Immature natural killer cell (primary cell): ENCODE measurements at places on chromosomes 2 and 18. TPM values are rescaled to one million over a fixed set of nuclear protein-coding genes. Genes with fewer than 3 reads are reported as not detected.
A peak's percentile ranks its signal among the peaks of the same experiment; 100 is the strongest.

The ZNF385B gene
- not detected for polyA plus RNA-seq

The ALS2 gene
- 7.3 TPM for polyA plus RNA-seq

DNA sequence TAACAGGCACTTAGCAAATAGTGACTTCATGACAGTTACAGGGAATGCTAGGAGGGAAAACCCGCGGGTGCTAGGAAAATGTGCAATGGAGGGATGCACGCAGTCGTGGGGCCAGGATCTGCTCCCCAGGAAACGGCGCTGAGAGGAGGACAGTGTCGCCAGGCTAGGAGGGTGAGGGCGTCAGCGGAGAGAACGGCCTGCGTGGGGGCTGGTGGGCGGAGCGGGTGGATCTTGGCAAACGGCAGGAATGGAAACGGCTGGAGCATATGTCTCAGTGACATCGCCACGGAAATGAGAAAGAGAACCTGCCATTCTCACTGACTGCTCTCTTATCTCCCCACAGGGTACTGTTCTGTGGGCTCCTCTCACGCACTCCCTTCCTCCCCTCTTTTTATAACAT, 478.5 kb upstream of the ID2 start:
- H3K36me3 ChIP-seq = peaks cover 50% of the 10 kb centered on the region
- H3K27me3 ChIP-seq = peaks cover 1% of the 10 kb centered on the region
- no peak overlapping the region for H3K4me3 ChIP-seq
- peaks cover 18% of the 10 kb centered on the region for H3K4me1 ChIP-seq
- no peak for DNase-seq
- no peak overlapping the region for H3K27ac ChIP-seq

GRCh38 chr2:217929272-217929671, 73.5 kb downstream of the TNS1 start:
- no peak for DNase-seq
- peaks cover 6% of the 10 kb centered on the region for H3K27me3 ChIP-seq
- H3K27ac ChIP-seq = no peak overlapping the region
- H3K4me3 ChIP-seq = no peak overlapping the region
- peaks cover 13% of the 10 kb centered on the region for H3K4me1 ChIP-seq

DNA sequence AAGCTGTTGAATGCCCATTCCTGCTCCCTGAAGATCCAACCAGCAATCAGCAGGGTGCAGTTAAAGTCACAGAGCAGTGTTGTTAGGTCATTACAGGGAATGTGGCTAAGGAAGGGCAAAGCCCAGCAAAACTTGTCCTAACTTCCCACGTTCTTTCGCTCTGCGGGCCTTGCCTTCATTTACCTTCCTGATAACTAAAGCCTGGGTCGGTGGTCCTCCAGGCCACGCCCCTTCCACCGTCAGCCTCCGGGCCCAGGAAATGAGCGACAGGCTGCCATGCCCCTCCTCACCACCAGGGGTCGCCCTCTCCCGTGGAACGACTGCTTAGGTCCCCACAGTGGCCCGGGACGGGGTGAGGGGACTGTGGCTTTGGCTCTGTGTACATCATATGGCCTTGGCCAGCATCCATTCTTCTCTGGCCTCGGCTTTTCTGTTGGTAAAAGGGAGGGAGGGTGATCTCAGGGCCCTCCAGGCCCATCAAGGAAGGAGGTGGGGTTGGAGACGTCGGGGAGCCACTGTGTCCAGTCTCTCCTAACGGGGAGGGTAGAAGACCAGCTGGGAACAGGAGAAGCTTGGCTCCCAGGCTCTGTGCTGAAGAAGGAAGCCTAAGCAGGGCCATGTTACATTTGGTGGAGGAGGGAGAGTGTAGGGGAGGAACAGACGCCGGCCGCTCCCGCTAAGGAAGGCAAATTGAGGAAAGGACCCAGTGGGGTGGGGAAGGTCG, 2.2 kb downstream of the SH2D6 start:
- H3K36me3 ChIP-seq = no peaks in the 10 kb centered on the region
- peak overlapping the region; percentile 74 for H3K4me3 ChIP-seq
- H3K27me3 ChIP-seq = peaks cover 2% of the 10 kb centered on the region
- peak overlapping the region; percentile 64 for H3K27ac ChIP-seq
- H3K4me1 ChIP-seq = peaks cover 30% of the 10 kb centered on the region

The MFSD6 gene
- 7.3 TPM for polyA plus RNA-seq

- H3K27me3 ChIP-seq = peaks cover 2% of the 10 kb centered on the region
- DNase-seq = no peak
- peak overlapping the region; percentile 3 for H3K27ac ChIP-seq
- H3K4me1 ChIP-seq = peaks cover 51% of the 10 kb centered on the region
- H3K36me3 ChIP-seq = no peaks in the 10 kb centered on the region
- H3K4me3 ChIP-seq = no peak overlapping the region
Measured at GRCh38 chr2:8548619-8549150, 133.2 kb upstream of the ID2 start.

The RFTN2 gene
- 0.06 TPM for polyA plus RNA-seq

The UGT1A6 gene
- not detected for polyA plus RNA-seq

- DNase-seq = no peak
- H3K4me3 ChIP-seq = no peak overlapping the region
- H3K36me3 ChIP-seq = peaks cover 29% of the 10 kb centered on the region
Measured at GRCh38 chr2:44207102-44207501, 38.4 kb downstream of the PPM1B start.

The GCG gene
- not detected for polyA plus RNA-seq

The ANKRD53 gene
- 0.18 TPM for polyA plus RNA-seq

The SPP2 gene
- not detected for polyA plus RNA-seq

DNA sequence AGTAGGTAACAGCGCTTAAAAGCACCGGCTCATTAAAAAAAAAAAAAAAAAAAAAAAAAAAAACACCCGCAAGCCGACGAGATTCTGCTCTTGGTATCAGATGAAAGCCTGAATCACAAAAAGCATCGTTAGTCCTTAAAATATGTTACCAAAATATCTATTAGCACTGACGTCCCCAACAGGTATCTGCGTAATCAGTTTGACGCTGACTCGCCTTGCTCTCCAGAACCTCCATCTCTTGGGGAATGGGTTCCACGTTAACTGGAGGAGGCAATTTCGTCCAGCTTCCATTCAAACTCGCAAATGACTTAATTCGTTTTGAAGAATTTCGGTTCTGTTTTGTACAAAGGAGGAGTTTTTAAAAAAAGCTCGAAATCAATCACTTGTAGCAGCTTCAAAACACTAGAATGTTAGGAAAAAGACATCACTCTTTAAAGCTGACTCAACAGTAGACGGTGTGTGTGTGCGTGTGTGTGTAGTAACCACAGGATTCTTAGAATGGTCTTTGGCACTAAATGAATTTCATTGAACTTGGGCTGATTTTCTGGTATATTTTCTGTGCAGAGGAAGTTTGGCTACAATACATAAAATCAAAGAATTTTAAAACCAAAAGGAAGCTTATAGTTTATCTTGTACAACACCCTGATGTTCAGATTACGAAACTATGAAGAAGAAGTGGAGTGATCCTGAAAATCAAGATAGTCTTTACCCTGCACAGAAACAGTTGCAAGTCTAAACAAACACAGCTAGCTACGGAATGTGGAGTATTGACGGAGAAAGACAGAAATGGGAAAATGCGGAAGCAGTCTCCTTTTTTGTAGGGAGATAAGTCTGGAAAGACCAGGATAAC, 1.1 kb upstream of the PGAP1 start:
- peak overlapping the region; percentile 83 for H3K4me3 ChIP-seq
- H3K27me3 ChIP-seq = peaks cover 18% of the 10 kb centered on the region
- H3K4me1 ChIP-seq = peaks cover 23% of the 10 kb centered on the region
- H3K36me3 ChIP-seq = no peaks in the 10 kb centered on the region

DNA sequence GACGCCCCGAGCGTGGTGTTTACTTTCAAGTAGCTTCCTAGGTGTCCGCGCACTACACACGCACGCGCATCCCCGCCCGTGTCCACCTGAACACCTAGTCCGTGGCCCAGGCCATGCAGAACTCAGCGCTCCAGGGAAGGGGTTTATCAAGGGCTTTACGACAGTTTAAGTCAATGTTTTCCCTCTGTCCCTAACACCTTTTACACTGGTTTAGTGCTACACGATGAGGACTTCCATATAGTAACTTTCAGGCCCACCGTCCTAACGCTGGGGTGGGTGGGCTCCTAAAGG, 1.4 kb upstream of the BCL2 start:
- H3K36me3 ChIP-seq = no peaks in the 10 kb centered on the region
- peaks cover 46% of the 10 kb centered on the region for H3K4me1 ChIP-seq
- H3K27me3 ChIP-seq = peaks cover 14% of the 10 kb centered on the region
- H3K4me3 ChIP-seq = peak overlapping the region; percentile 95

GRCh38 chr2:175579646-175580045, 398.1 kb upstream of the ATP5MC3 start:
- no peak overlapping the region for H3K27ac ChIP-seq
- H3K27me3 ChIP-seq = peaks cover 19% of the 10 kb centered on the region
- peaks cover 30% of the 10 kb centered on the region for H3K4me1 ChIP-seq

The GAREM2 gene
- polyA plus RNA-seq = 1.4 TPM

The ZSWIM2 gene
- polyA plus RNA-seq = not detected

The SIX2 gene
- polyA plus RNA-seq = not detected

The FLACC1 gene
- 0.94 TPM for polyA plus RNA-seq

DNA sequence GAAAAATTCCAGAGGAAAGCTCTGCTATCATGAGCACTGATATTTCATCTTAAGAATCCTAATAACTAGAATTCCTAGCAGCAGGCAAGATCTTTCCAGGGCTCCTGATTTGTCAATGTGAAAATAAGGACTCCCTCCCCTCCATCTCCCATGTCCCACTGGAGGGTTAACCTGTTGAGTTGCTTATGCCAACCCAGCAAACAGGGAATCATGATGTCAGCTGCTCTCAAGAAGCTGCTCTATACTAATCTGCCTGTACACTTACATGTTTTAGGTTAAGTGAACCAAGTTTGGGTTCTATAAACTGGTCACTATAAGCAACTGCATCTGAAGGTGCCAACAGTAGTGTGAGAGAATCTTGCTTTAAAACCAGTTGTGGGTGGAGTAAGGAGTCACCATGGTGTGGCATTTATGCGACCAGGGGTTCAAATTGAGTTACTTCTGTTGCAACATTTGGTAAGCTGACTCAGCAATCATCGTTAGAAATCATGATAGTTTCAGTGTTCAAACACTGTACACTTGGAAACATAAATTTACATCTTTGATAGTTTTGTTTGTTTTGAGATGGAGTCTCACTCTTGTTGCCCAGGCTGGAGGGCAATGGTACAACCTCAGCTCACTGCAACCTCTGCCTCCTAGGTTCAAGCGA, 53.4 kb downstream of the STK25 start:
- H3K4me3 ChIP-seq = no peak overlapping the region
- H3K27ac ChIP-seq = no peak overlapping the region
- peaks cover 5% of the 10 kb centered on the region for H3K36me3 ChIP-seq
- no peaks in the 10 kb centered on the region for H3K4me1 ChIP-seq

DNA sequence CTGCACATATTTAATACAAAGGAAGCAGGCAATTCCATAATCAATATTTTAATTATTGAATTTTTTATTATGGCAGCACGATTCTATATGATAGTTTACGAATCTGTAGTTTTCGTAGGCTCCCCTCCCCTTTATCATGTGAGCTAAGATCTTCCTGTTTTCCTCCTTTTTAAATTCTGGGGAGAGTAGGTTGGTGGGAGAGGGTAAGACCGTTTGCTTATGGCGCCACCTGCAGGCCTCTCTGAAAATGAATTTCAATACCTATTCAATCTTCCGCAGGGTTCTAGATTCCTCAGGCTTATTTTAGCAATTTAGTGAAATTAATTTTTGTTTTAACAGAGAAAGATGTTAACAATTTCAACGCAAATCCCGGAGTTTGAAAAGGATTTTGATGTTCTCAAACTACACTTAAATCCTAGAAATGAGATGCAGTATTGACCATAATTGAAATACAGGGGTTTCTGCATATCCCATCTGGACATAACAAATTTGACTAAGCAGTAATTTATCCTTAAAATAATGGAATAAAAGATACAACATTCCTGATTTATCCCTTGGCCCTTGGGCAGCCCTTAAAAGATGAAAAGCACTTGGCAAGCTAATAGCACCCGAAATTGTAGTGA, 12.8 kb upstream of the GBX2 start:
- H3K4me3 ChIP-seq = no peak overlapping the region
- peaks cover 18% of the 10 kb centered on the region for H3K4me1 ChIP-seq
- H3K27ac ChIP-seq = no peak overlapping the region
- H3K36me3 ChIP-seq = no peaks in the 10 kb centered on the region
- peaks cover 7% of the 10 kb centered on the region for H3K27me3 ChIP-seq

DNA sequence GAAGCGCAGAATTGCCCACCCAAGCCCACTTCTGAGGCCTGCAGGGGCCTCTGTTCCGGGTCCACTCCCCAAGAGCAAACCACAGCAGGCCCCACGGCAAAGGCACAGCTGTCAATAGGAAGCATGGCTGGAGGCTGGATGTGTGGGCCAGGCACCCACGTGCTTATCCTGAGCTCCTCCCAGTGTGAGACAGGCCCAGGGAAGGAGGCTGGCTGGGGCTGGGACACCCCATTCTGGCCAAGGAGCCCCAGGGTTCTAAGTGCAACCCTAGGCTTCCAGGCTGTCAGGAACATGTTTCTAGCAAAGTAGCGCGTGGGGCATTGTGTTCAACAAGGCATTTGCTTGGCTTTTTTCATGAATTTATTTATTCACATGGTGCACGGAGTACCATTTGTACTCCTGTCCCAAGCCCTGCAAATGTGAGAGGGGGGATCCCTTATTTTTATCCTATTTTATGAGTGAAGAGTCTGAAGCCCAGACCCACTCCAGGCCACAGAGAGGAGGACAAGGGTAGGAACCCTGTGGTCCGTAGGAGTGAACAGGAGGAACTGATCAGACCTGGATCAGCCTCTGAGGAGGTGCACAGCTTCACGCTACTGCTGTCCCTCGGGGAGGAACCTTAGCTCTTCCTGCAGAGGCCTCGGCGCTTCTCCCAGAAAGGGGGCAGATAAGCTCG, 6.1 kb upstream of the RAB17 start:
- H3K4me1 ChIP-seq = no peaks in the 10 kb centered on the region
- DNase-seq = no peak
- H3K4me3 ChIP-seq = no peak overlapping the region
- H3K27me3 ChIP-seq = peaks cover 2% of the 10 kb centered on the region
- no peaks in the 10 kb centered on the region for H3K36me3 ChIP-seq

GRCh38 chr2:17208511-17208910, 309.7 kb downstream of the RAD51AP2 start:
- DNase-seq = no peak
- H3K27me3 ChIP-seq = no peaks in the 10 kb centered on the region
- H3K4me3 ChIP-seq = no peak overlapping the region
- H3K27ac ChIP-seq = no peak overlapping the region
- H3K4me1 ChIP-seq = no peaks in the 10 kb centered on the region
- H3K36me3 ChIP-seq = no peaks in the 10 kb centered on the region

The CD226 gene
- polyA plus RNA-seq = 102 TPM

DNA sequence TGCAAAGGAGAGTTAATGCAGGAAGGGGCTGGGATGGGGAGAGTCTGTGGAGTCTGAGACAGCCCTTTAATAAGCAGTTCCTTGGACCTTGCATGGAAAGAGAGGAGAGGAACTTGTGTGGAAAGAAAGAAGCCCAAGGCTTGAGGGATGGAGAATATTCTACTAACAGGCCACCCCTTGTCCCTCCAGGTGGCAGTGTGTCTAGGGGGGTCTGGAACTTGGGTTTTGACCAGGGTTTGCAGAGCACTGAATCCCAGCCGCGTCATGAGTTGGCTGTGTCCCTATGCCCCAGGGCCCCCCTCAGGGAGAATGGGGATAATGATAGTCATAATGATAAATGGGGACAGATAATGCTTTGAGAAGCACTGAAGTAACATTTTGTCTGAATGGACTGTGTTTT, 15.0 kb downstream of the TCF7L1 start:
- H3K27ac ChIP-seq = no peak overlapping the region
- H3K4me3 ChIP-seq = no peak overlapping the region
- DNase-seq = no peak
- no peaks in the 10 kb centered on the region for H3K36me3 ChIP-seq
- H3K27me3 ChIP-seq = peaks cover 8% of the 10 kb centered on the region
